ENCODE measurements at places on chromosomes 3 and 15.
A peak's percentile ranks its signal among the peaks of the same experiment; 100 is the strongest.

DNA sequence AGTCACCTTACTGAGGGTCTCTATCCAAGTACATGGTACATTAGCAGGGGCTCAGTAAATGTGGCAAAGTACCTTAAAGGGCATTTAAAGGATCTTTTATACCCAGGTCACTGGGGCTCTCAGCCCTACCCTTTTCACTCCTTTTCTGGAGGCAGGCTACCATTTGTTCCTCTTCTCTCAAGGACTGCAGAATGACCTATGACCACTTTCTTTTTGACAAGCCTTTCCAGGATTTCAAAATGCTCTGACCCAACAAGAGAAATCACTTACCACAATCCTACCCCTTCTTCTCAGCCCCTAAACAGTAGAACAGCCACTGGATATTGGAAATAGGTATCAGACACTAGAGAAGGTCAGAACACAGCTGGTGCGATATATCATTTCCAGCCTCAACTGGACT, 221.8 kb upstream of the TPRG1 start:
- DNase-seq, result no peak

GRCh38 chr3:194032828-194033435, 103.0 kb upstream of the HES1 start:
- no peak for DNase-seq

- no peak for DNase-seq
Observed at GRCh38 chr3:116264546-116265319, 180.6 kb downstream of the LSAMP start.

GRCh38 chr3:107542665-107543064, 19.9 kb downstream of the BBX start:
- no peak for DNase-seq

DNA sequence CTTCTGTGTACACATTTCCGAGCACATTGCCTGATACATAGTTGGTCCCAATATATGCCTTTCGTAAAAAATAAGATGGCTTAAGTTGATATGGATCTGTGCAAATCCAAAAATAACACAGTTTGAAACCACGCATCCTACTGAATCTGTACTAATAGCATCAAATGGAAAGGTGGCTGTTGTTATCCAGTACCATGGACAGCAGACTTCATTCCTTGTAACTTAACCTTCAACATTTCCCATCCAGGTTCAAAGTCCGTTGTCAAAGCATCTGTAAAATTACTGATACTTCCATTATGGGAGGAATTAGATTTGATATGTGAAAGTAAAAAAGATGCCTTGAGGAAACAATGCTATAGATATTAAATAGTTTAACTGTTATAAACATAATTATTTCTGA, 65.5 kb upstream of the C3orf49 start:
- DNase-seq, result no peak

GRCh38 chr15:50059883-50060282, 59.1 kb downstream of the ATP8B4 start:
- no peak for DNase-seq

GRCh38 chr15:40985541-40986330, 32.5 kb downstream of the CHAC1 start:
- no peak for DNase-seq

DNA sequence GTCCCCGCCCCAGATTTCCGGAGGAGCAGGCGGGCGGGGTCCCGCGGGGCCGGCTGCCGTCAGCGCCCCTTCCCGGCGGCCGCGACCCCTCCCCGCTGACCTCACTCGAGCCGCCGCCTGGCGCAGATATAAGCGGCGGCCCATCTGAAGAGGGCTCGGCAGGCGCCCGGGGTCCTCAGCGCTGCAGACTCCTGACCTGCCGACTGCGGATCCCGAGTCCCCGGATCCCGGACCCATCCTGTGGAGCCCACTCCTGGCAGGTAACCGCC, at the start of gene TRH:
TRH (plus strand) TSS at position 157 of the 269 bp plus-strand sequence. CDS start 1,097 bp downstream, outside the sequence.
- DNase-seq, result no peak

DNA sequence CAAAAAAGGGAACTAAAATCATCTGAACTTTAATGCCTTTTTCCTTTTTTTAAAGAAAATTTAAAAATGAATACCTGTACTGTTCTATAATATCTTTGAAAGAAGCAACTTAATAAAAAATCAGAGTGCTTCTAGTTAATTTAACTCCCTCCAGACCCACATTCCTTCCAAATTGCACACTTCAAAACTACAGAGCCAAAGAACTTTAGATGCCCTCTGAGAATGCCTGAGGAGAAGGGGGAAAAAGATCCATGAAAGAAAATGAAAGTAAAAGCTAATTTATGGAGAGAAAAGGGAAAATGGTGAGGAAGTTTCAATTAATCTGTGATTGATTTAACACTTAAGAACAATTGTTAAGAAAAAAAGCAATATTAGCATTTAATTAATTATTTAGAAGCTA, 1141.6 kb downstream of the IGSF11 start:
- DNase-seq, result no peak

DNA sequence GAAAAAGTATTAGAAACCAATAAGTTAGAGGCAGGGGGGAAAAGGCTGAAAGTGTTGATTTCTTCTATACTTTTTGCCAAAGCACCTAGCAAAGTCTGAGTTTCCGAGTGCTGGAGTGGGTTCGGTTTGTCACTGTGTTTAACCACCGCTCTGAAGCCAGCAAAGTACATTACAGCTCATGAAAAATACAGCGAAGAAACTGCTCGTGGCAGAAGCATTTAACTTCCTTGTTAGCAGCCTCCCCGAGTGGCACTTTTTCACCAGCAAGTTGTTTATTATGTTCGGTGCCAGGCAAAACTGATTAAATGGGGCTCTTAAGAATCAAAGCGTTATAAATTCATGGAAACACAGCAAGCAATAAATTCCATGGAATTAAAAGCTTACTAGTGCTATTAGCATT, 313.6 kb downstream of the FOXP1 start:
- DNase-seq, result peak; percentile 31

- no peak for DNase-seq
Observed at GRCh38 chr3:17974206-17974841, 231.9 kb upstream of the TBC1D5 start.

DNA sequence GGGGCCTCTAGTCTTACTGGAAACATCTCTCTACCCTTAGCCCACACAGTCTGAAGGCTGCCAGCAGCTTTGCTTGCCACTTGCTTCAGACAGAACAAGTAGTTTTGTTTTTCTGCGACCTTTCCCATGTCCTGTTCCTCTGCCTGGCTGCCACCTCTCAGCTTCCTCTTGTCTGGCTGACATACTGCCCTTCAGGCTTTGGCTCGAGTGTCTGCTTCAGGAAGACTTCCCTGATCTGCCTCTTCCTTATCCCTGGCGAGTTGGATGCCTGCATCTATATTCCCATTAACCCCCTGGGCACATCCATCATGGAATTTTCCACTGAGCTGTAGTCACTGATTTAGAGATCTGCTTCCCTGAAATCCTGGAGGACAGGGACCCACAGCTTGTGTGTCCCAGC, 25.1 kb upstream of the CPNE9 start:
- no peak for DNase-seq

DNA sequence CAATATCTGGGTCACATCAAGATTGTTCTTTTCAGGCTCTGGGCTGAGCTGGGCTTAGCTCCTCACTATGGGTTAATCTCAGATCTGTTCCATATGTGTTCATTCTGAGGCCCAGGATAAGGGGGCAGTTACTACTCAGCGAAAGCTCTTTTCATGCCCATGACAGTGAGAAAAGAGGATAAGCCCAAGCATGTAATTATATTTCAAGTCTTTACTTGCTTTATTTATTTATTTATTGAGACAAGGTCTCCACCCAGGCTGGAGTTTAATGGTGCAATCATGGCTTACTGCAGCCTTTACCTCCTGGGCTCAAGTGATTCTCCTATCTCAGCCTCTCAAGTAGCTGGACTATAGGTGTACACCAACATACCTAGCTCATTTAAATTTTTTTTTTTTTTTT, 44.7 kb upstream of the SELENOK start:
- no peak for DNase-seq

- no peak for DNase-seq
Observed at GRCh38 chr3:100789579-100789978, 80.3 kb downstream of the TFG start.

DNA sequence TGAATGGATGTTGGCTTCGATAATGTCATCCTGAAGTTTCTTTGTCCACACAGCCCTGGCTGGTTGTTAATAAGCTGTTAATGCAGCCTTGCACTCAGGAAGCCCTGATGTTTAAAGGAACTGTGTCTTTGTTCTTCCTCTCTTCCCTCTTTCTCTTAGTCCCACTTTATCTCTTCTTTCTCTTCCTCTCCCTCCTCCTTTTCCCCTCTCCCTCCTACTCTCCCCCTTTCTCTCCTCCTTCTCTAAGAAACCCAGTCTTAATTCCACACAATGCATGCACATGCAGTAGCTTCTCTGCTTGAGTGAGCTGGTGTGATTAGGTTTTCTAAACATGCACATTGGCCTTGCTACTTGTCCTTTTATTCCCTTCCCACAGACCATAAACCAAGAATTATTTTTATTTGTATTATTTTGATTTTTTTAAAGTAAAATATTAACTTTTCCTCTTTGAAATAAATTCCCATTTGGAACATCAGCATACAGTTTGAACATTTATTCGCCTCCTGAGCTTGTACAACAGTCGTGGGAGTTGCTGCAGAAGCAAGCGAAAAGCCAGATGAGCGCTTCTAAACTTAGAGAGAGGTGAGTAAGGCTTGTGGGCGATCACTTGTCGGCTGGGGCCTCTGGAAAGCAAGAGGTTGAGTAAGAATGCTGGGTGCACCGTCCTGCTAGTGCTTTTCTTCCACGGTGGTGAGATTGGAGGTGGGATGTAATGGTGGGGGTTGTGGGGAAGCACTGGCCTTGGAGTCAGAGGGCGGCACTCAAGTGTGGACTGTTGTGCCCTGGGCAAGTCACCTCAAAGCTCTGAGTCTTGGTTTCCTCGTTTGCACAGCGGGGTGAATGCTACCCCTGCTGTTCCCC, 7.2 kb downstream of the GHRL start:
- no peak for DNase-seq

GRCh38 chr3:112004187-112004586, 5.5 kb downstream of the TAGLN3 start:
- DNase-seq, result peak; percentile 30

DNA sequence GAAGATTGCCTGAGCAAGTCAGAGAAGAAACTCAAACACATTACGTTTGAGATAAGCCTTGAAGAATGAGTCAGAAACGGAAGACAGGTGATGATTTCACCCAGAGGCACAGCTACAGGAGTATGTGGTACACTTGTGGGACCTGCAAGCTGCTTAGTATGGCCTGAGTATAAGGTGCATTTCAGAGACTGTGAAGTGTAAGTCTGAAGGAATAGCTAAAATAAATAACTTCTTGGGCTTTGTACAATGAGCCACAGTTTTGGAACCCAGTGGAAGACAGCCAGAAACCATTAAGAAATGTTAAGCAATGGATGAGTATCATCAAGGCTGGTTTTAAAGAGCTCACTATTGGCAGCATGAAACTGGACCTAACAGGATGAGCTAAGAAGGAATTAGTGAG, 826.2 kb downstream of the ROBO1 start:
- DNase-seq, result no peak

- no peak for DNase-seq
Observed at GRCh38 chr15:78220713-78221112, 13.7 kb downstream of the ACSBG1 start.

DNA sequence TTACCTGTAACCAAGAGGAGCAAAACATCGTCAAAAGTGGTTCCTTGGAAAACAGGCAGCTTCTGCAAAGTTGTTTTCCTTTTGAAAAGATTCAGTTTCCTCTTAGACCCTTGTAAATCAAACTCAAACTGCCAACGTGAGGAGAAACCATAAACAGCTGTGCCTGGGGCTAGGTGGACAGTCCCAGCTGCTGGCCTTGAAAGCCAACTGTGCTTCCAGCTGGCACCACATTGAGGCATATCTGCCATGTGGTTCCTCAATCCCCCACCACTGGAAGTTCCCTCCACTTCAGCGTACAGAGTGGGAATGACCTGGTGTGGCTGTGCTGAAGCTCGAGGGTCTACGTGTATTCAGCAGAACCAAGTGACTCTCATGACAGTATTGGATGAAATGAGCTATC, 40.9 kb downstream of the HRH1 start:
- DNase-seq, result no peak

GRCh38 chr3:78957456-78957855, 810.3 kb downstream of the ROBO1 start:
- DNase-seq, result no peak

DNA sequence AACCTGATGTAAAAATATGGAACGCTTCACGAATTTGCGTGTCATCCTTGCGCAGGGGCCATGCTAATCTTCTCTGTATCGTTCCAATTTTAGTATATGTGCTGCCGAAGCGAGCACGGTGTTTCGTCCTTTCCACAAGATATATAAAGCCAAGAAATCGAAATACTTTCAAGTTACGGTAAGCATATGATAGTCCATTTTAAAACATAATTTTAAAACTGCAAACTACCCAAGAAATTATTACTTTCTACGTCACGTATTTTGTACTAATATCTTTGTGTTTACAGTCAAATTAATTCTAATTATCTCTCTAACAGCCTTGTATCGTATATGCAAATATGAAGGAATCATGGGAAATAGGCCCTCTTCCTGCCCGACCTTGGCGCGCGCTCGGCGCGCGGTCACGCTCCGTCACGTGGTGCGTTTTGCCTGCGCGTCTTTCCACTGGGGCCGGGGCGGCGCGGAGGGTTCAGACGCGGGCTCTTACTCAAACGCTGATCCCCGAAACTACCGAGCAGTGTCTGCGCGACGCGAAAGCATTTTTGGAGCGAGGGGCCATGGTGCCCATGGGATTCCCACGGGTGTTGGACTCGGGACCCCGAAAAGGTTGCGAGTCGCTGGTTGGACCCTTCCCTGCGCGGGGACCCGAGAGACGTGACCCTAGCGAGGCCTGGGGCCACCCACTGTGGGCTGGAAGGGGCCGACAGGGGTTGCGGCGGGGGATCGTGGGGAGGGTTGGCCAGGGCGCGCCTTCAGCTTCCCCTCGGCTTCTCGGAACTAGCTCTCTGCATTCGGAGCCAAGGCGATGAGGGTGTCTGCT, at the start of gene RNU6-1:
RNU6-1 (minus strand) TSS at position 117 of the 820 bp plus-strand sequence.
- peak; percentile 94 for DNase-seq

DNA sequence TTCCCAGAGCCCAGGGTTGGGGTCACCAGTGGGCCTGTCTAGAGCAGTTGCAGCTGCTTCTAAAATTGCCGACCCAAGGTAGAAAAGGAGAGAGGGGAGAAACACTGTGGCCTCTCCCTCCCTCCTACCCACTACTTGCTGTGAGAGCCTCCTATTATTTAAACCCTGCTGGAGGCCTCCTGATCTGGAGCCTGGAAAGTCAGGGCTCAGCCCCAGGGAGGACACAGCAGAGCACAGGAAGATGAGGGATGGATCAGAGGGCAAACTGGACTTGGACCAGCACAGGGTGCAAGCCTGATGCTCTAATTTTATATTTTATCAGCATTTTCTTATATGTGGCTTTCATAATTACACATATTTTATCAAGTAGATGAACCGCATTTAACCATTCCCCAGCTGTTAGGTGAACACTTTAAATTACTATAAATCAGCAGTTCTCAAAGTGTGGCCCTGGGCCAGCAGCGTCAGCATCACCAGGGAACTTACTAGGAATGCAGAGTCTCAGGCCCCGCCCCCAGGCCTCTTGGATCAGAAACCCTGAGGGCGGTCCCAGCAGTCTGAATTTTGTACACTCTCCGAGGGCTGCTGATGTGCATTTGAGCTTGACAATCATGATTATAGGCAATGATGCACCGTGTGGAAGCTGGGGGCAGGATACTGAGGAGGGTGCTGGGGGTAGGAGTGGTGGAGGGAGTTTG, 26.7 kb downstream of the SMAD3 start:
- DNase-seq, result no peak

GRCh38 chr3:112818289-112818688, 28.4 kb downstream of the CD200R1L start:
- DNase-seq, result no peak

GRCh38 chr15:75369897-75370581, 1.6 kb upstream of the MAN2C1 start:
- DNase-seq, result no peak

- no peak for DNase-seq
Observed at GRCh38 chr15:98903377-98904018, 104.1 kb downstream of the PGPEP1L start.

All from activated naive CD4-positive, alpha-beta T cell treated with anti-CD3 and anti-CD28 coated beads for 36 hours (primary cell).